ENCODE measurements at places on chromosomes 6 and 20.

- no peak for DNase-seq
Observed at GRCh38 chr6:128057541-128057940, 156.7 kb upstream of the THEMIS start.

DNA sequence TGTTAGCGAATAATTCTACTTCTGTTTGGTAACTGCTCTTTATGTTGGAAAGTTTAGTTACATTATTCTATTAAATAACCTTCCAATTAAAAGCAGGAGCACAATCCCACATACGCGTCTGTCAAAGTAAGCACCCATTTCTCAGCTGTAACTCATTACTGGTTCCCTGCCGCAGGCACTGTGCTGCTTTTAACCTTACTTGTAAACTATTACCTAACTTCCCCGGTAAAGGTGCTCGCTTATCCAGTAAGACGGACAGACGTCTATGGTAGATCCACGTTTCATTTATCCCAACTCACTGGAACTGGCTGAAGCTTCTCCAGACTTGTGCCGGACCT, 529 bp upstream of the ENPP4 start:
- no peak for DNase-seq

DNA sequence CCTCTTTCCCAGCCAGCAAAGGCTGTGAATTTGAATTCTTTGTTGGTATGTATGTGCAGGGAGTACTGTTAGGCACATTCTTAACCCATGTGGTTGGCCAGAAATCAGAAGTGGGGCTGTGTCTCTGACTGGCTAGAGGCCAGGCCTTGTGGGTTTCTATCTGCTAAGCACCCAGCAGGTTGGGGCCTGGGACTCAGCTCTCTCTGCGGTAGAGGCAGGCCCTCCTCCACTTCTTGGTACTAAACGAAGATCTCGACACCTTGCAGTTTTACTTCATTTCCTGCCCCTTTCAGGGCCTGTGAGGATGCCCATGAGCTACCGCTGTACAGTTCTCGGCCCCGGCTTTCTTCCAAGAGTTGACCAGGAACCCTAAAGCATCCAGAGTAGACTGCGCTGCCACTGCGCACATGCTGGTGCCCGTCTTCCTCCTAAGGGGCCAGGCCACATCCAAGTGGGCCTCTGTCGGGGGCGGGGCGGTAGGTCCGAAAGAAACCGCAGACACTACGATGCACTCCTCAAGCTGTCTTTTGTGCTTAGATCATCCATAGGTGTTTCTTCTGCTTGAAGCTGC, 51.1 kb downstream of the TCP11 start:
- no peak for DNase-seq

- peak; percentile 53 for DNase-seq
Observed at GRCh38 chr6:158009114-158009891, 27.6 kb downstream of the SYNJ2 start.

- no peak for DNase-seq
Observed at GRCh38 chr6:34485321-34486060, 19.6 kb downstream of the PACSIN1 start.

DNA sequence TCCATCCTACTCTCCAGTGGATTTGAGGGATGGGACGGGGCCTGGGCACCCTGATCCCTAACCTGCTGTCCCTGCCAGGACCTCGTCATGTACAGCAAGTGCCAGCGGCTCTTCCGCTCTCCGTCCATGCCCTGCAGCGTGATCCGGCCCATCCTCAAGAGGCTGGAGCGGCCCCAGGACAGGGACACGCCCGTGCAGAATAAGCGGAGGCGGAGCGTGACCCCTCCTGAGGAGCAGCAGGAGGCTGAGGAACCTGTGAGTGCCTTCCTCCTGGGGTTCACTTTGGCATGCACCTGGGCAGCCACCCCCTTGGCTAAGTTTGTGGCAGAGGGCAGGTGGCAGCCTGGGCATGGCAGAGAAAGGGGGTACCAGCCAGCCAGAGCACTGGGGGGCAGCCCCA, 5.7 kb downstream of the CDC25B start:
- DNase-seq: no peak

GRCh38 chr6:27894839-27895762, 17.1 kb downstream of the OR2B2 start:
- DNase-seq: peak; percentile 88

- DNase-seq: no peak
Observed at GRCh38 chr6:43060034-43060754, 763 bp downstream of the KLC4 start.

DNA sequence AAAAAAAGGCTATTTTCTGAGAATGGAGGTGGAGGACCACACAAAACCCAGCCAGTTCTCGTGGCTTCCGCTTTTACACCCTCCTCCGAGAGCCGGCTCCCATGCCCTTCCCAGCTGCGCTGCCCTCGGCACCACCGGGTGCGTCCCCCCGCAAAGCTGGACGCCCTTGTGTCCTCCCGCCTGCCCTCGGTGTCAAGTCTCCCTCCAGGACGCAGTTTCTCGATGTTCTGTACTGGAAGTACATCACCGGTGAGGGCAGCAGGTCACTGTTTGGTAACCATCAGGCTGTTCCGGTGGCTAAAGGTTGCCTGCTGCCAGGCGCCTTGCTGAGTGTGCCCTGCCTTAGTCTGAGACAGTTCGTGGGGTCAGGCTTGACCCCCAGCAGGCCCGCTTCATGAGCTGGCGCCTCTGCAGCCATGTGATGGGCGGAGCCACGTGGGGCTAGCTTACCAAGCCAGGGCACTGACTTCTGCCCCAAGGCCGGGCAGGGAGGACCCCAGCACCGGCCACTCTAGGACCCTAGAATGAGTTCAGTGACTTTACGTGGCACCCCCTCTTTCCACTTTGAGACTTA, 34.6 kb downstream of the RREB1 start:
- no peak for DNase-seq

GRCh38 chr6:101146389-101146788, 247.1 kb upstream of the GRIK2 start:
- DNase-seq: no peak

- no peak for DNase-seq
Observed at GRCh38 chr6:153424719-153425400, 293.8 kb upstream of the RGS17 start.

DNA sequence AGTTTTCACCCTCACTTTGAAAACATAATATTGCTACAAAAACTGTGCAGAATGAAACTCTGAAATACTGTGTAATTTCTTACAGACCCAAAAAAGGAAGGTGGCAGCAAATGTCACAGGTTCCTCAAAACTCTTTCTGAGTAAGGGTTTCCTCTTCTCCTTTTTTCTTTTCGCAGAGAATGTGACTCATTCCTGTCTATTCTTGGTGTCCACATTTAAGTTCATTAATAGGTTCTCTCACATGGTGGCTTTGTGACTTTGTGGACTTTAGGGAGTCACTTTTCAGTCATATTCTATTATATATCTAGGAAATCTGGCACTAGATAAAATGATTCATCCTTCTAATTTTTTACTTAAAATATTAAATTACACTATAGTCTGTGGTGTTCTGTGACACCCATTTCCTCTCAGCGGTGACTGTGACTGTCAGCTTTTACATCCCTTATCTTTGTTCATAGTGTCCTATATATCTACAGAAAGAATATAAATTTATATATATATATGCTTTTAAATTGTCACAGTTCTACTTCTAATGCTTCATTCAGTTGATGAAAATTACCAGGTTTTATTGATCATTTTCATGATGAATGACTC, 126.8 kb upstream of the HCRTR2 start:
- no peak for DNase-seq

Data from dermis microvascular lymphatic vessel endothelial cell (primary cell).